ENCODE measurements at places on chromosomes 13 and 19. TPM values are rescaled to one million over a fixed set of nuclear protein-coding genes. Genes with fewer than 3 reads are reported as not detected.

Gene KIR3DL1
- not detected for total RNA-seq

Gene HSPB6
- 0.06 TPM for total RNA-seq

DNA sequence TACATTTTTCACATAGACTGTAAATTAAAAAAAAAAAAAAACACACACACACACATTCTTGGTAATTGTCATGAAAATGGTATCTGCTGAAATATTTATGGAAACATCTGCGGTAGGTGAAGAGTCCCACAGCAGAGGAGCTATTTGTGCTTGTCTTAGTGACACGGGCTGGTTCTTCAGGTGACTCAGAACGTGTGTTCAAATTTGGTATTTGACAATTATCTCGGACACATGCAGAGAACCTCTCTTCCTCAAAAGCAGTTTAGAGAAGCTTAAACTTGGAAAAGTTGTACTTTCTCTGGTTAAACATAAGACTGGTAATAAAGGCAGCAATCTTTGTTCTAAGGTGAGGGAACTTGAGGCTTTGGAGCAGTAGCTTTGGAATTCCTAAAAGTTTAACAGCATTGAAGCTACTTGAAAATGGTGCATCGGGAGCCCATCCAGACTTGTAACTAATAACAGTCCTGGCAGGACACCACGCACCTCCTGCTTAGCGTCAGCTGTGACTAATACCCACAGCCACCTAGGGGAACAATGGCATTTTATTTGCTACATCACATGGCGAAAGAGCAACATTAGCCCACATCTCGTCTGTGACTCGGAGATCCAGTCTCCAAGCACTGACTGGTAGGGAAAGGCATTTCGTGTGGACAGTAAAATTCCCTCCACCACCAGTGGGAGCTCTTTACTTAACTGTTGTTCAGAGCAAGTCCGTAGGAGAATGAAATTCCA is 1505.1 kb upstream of the SLC10A2 start:
- peak; percentile 58 for DNase-seq

DNA sequence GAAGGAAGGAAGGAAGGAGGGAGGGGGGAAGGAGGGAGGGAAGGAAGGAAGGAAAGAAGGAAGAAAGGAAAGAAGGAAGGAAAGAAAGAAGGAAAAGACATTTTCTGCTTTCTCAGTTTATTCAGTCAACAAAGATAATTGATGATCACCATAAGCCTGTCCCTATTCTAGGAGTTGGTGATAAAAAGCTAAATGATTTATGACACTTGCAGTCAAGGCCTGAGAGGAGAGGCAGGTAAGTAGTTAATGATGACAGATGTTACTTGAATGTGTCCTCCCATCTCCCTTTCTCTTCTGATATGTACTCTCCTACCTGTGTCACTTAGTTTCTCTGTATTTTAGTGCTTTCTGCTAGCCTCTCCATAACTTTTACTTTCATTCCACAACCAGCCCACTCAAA is 141.3 kb downstream of the SLITRK6 start:
- no peak for DNase-seq

DNA sequence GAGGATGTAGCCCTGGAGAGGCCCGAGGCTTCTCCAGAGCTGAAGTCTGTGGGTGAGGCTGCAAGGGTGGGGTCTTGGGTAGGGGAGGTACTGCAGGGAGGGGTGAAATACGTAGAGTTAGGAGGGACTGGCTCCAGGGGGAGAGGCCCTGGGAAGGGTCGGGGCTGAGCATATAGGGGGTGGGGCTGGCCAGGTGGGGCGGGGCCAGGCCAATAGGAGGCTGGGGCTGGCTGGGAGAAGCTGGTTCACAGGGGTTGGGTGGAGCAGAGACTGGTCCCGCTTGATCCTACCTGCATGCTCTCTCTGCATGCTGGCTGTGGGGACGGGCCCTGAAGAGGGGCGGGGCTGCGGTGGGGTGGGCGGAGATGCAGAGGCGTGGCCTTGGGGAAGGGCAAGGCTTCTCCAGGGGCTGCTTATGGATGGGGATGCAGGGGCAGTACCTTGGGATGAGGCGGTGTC is 51.9 kb downstream of the CELF5 start:
- peak; percentile 81 for DNase-seq

GRCh38 chr19:33630880-33631608 is 9.3 kb downstream of the CHST8 start:
- no peak for DNase-seq

DNA sequence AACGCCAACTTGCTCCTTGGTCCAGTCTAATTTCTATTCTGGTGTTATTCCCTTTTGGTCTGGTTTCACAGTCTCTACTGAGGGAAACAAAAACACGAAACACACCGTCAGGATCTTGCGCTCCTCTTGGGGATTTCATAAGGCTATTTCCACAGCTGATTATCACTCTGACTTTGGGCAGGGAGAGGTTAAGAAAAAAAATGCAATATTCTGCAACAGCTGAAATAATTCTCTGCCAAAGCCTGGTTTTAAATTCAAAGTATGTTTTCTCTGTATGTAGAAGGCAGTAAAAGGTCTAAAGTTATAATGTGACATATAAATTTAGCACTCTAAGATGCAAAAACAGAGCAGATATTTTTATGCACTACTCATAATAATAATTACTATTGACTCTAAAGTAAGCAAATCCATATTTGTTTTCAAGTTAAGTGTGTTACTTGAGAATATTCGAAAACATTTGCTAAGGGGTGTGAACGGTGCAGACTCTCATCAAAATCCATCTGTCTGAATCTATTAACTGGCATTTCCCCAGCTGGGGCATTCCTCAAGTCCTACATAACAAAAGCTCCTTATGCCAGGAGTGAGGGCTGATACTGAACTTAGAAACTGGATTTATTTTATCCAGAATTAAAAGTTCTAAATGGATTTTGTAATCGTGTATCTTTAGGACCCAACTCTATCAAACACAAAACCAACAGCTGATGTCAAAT is 38.4 kb upstream of the STARD13 start:
- DNase-seq: no peak

DNA sequence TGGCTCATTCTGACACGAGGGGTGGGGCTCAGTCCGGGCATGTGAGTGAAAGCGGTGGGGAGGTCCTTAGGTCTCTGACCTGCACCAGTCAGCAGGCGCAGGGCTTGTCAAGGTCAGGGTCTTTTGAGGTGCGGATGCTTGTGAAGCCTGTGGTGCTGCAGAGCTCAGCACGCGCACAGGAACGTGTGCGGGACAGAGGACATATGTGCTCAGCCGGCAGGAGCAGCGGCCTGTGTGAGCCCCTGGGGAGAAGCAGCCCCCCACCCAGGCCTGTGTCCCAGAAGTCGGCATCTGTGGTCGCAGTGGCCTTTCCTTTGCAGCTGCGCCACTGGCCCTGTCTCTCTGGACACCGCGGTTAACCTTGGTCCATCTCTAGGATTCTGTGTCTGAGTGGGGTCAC is 30.9 kb downstream of the ATP4B start:
- no peak for DNase-seq

DNA sequence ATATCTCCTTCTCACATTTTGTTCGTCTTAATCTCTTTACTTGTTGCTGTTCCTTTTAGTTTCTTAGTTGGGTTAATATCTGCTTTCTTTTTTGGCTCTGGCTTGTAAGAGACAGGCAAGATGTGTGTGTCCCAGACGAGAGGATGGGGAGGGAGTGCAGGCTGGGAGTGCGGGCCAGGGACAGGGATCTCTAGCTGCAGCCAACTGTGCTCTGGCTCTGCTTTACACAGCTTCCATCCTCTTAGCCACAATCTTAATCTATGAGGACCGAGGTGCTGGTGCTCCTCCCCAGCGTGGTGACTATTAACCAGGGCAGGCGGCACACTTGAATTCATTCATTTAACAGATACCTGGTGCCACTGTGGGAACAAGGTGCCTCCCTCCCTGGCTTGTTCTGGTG is 70.9 kb upstream of the WASF3 start:
- no peak for DNase-seq

DNA sequence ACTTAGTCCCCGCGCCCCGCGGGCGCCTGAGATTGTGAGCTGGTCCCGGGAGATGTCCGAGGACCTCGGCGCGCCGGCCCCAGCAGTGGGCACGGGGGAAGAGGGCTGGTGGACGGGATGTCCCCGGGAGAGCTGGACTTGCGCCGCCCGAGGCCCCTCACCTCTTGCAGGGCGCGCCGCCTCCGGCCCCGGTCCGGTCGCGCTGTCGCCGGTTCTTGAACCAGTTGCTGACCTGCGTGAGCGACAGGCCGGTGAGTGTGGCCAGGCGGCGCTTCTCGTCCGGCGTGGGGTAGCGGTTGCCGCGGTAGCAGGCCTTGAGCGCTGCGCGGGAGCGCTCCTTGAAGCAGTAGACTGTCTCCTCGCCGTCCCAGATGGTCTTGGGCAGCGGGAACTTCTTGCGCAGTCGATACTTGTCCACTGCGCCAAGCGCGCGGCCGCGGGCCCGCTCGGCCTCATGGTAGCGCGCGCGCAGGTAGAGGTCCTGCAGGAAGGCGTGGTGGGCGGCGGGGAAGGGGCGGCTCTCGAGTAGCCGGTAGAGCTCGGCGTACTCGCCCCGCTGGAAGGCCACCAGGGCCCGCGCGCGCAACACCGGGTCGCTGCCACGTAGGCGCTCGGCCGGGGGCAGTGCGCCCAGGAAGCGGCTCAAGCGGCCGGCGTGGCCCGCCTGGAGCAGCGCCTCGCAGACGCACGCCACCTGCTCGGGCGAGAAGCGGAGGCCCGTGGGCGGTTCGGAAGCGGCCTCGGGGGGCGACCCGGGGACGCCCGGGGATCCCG is 984 bp downstream of the SIX5 start:
- DNase-seq: peak; percentile 80

DNA sequence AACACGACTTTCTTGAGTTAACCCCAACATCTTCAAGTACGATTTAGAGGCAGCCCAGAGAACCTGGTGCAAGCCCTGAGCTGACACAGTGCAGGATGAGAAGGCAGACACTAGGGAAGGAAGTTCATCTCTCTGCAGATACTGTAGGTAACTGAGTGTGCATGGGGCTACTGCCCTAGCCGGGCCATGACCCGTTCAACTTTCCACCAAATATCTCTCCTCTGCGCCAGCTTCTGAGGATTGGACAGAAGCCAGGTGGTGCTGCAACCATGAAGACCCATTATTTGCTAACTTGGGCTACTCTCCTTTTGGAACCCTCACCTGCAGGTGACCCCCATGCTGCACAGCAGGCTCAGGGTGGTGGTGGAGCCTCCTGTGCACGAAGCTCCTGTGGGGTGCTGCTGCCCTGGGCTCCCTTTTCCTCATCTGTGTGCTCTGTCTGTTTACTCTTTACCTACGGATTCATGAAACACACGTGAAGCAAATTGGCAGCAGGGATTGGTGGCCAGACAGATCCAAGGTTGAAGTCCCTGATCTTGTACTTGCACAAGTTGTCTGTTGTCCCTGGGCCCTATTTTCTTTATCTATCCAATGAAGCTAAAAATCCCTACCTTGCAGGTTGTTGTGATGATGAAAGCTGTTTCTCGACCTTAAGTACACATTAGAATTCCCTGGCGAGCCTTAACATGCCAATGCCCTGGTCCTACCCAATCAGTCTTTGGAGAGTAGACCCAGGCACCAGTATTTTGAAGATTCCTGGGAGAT is 227.8 kb downstream of the LACC1 start:
- DNase-seq: no peak

- no peak for DNase-seq
Measured at GRCh38 chr19:14183741-14184350, 22.1 kb downstream of the ADGRL1 start.

Gene IGFL3
- total RNA-seq: not detected

GRCh38 chr13:101544979-101545378 is 92.5 kb downstream of the ITGBL1 start:
- no peak for DNase-seq

GRCh38 chr13:29503041-29503837 is 92.2 kb downstream of the SLC7A1 start:
- peak; percentile 59 for DNase-seq

GRCh38 chr19:17950310-17951156 is 16.4 kb upstream of the KCNN1 start:
- DNase-seq: peak; percentile 50

DNA sequence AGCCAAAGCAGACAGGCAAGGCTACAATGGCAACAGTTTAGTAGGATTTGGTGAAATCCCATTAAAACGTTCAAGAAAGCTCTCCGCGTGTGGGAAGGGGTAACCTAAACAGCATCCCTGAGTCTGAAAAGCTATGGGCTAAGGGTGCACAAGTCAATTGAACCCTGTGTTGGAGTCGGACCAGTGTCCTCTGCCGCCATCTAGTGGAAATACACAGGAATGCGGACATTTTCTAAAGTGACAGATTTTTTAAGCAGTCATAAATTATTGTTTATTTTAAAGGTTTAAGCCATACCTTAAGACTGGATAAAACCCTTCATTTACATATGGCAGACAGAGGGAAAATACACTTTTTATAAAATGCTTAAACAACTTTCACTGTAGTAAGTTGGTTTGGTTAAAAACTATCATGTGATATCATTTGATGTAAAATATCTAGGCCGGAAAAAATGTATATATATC is 26.5 kb upstream of the LSM14A start:
- DNase-seq: peak; percentile 57

GRCh38 chr19:31448221-31448657 is 99.0 kb upstream of the TSHZ3 start:
- peak; percentile 90 for DNase-seq

DNA sequence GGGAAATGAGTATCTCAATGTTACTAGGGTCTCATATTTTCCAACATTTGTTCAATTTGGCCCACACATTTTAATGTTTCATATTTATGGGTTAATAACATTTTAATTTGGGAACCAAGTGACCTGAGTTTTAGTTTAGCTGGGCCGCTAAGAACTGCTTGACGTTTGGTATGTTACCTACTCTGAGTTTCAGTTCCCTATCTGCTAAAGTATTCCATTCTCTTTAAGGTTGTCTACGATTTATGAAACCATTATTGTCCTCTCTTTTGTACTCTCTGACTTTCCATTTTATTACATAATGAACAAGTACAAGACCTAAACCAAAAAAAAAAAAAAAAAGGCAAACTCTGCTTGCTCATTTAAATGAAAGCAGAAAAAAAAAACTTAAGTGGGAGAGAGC is 89.9 kb downstream of the FGF14 start:
- no peak for DNase-seq

GRCh38 chr13:108305655-108306054 is 36.1 kb downstream of the TNFSF13B start:
- DNase-seq: no peak

Gene MAST1
- 0.11 TPM for total RNA-seq

Gene ZNF667
- total RNA-seq: 8.1 TPM

- DNase-seq: no peak
Measured at GRCh38 chr13:111047326-111047725, 67.8 kb upstream of the ARHGEF7 start.

- no peak for DNase-seq
Measured at GRCh38 chr13:109403012-109403421, 383.4 kb downstream of the IRS2 start.

Gene RGL3
- not detected for total RNA-seq

DNA sequence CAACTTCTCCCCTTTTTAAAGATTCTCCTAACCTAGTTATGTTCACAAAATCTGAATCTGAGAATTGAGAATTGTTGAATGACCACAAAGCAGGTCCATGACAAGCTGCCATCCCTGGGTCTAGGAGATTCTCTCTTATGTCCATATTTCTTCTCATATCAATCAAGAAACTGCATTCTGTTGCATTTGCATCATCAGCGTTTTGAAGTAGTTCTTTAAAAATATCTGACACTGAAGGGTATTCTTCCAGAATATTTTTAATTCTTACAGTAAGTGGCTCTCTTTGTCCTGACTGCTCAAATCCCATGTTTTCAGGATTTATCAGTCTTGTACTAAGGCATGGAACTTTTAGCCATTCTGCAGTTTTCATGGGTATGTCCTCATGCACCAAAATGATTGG is 94.3 kb downstream of the SACS start:
- DNase-seq: no peak

Gene WASF3
- total RNA-seq: 5.6 TPM

GRCh38 chr19:334296-335071 is 10.1 kb downstream of the MIER2 start:
- no peak for DNase-seq

Data from Daoy (cell line).